NCI-H2081 (cell line): ENCODE measurements at places on chromosomes 13 and 19.

GRCh38 chr19:45528149-45528743 is 21.0 kb downstream of the VASP start:
- DNase-seq: no peak

GRCh38 chr19:32910874-32911273 is 41.3 kb upstream of the SLC7A9 start:
- DNase-seq: no peak

DNA sequence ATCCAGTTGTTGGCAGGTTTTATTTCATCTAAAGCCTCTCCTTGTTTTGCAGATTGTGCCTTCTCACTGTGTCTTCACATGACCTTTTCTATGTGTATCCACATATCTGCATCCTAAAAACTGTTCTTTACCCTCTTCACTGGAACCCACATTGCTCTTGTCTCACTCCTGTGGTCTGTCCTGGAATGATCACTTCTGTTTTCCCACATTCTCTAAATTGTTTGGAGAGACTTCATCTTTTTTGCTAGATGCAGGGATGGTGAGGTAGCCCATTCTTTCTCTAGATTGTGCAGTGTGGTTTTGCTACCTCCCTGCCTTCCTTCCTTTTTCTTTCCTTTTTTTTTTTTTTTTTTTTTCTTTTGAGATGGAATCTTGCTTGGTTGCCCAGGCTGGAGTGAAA is 608.6 kb upstream of the MIR17HG start:
- no peak for DNase-seq

- no peak for DNase-seq
Measured at GRCh38 chr19:13117176-13117771, 734 bp upstream of the TRMT1 start.

DNA sequence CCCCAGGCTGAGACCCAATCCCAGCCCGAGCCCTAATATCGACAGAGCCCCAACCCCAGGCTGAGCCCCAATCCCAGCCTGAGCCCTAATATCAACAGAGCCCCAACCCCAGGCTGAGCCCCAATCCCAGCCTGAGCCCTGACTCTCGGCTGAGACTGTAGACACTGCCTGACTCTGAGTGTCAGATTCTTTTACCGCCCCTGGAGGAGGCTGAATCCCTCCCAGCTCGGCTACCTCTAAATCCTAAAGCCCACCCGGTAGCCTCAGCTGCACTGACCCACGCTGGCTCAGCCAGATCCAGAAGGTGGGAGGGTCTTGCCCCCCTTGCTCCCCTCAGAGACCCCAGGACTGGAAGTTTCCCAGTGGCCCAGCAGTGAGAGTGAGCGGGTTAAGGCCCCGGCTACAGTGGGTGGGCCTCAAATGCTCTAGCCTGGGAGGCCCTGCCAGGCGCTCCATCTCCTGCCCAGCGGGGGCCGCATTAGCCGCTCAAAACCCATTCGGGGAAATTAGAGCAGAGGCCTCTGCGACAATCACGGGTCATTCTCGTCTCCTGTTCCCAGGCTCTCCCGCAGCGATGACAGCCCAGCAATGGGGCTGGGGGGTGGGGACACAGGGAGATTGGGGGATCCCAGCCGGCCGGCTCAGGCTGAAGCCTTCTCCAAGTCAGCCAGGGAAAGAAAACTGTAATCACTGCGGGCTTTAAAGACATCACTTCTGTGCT is 43.8 kb downstream of the ZNRF4 start:
- DNase-seq: peak; percentile 47

- DNase-seq: no peak
Measured at GRCh38 chr19:34067861-34068271, 104.4 kb upstream of the LSM14A start.

GRCh38 chr19:3698386-3698950 is 1.8 kb downstream of the PIP5K1C start:
- no peak for DNase-seq

DNA sequence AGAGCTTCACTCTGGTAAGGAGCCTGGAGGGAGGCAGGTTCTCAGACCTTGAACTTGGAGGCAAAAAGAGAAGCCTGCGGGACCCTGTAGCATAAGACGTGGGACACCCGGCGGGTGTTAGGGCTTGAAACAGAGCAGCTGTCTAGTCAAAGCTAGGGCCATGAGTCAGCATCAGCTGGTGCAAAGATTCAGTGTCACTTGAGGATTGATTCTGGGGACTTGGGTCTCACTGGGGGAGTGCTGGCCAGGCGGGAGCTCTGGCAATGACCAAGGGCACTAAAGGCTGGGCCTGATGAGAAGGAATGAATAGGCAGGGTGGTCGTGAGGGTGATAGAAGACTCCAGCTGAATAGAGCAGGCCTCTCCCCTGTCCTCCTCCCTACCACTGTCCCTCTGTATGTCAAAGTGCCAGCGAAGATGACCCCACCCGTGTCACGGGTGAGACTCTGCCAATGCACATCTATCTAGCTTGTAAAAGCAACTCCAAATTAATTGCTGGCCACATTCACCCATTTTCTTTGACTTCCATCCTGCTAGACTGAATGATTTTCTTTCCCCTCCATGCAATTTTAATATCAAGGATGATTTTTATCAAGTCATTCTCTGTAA is 97.1 kb downstream of the MBNL2 start:
- DNase-seq: no peak

DNA sequence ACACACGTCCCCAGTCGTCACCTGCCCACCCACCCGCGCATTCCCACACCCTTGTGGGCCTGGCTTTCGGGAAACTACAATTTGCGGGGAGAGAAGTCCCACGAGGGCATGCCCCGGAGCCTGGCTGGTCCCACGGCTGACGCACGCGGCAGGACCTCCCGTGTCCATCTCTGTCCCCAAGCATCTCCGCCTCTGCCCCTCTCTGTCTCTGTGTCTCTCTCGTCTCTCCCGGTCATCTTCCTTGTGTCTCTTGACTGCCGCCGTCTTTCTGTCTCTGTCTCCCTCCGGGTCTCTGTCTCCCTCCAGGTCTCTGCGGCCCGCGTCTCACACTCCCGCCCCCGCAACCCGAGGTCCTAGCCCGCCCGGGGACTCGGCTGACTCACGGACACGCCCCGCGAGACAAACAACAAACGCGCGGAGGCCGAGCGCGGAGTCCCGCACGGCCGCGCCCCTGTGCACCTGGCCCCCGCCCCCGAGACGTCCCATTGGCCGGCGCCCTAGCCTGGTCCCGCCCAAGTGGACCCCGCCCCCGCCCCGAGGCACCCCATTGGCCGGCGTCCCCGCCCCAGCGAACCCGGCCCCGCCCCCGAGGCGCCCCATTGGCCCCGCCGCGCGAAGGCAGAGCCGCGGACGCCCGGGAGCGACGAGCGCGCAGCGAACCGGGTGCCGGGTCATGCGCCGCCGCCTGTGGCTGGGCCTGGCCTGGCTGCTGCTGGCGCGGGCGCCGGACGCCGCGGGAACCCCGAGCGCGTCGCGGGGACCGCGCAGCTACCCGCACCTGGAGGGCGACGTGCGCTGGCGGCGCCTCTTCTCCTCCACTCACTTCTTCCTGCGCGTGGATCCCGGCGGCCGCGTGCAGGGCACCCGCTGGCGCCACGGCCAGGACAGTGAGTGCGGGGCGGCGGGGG is at the start of gene FGF22:
FGF22 (plus strand) TSS at position 627 of the 908 bp plus-strand sequence; CDS start at position 674, 47 bp downstream.
- DNase-seq: peak; percentile 71

DNA sequence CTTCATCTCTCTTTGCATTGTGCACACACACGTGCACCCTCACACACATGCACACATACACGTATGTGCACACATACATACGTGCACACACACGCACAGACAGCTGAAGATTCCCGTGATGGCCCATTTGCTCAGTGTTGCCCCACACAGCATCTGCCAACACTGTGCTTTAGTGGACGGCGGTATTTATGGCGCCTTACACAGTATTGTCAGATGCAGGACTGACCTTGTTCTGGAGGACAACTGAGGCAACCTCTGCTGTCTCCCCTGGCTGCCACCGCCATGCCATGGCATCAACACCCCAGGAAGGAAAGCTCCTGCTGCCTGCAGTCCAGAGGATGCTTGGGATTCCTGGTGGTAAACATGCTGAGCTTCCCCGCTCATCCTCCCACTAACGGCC is 316.4 kb downstream of the TEX29 start:
- DNase-seq: no peak

- DNase-seq: no peak
Measured at GRCh38 chr13:50226515-50227155, 211.4 kb downstream of the KCNRG start.

- no peak for DNase-seq
Measured at GRCh38 chr13:99489028-99489427, 12.2 kb upstream of the TM9SF2 start.

GRCh38 chr19:48511800-48512503 is at the start of gene LMTK3:
LMTK3 (minus strand) TSS chr19:48511835; CDS start chr19:48511576, 259 bp downstream.
- peak; percentile 78 for DNase-seq

DNA sequence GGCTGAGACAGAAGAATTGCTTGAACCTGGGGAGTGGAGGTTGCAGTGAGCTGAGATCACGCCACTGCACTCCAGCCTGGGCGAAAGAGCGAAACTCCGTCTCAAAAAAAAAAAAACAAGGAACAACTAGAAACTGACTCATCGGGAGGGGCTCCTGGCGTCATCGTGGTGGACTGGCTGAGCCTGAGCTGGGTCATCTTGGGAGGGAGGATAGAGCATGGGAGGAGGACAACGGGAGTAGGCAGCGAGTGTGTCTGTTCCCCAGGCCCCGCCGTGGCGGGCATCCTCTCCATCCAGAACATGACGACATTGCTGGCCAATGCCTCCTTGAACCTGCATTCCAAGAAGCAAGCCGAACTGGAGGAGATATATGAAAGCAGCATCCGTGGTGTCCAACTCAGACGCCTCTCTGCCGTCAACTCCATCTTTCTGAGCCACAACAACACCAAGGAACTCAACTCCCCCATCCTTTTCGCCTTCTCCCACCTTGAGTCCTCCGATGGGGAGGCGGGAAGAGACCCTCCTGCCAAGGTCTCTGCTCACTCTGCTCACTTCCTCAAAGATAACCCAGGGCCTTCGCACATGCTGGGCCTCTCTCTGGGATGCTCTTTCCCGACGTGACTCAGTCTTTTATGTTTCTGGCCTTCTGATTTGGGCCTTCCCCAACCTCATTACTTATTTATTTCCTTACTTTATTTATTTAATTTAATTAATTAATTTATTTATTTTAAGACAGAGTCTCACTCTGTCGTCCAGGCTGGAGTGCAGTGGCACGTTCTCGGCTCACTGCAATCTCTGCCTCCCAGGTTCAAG is 16.6 kb downstream of the DDX39A start:
- no peak for DNase-seq

DNA sequence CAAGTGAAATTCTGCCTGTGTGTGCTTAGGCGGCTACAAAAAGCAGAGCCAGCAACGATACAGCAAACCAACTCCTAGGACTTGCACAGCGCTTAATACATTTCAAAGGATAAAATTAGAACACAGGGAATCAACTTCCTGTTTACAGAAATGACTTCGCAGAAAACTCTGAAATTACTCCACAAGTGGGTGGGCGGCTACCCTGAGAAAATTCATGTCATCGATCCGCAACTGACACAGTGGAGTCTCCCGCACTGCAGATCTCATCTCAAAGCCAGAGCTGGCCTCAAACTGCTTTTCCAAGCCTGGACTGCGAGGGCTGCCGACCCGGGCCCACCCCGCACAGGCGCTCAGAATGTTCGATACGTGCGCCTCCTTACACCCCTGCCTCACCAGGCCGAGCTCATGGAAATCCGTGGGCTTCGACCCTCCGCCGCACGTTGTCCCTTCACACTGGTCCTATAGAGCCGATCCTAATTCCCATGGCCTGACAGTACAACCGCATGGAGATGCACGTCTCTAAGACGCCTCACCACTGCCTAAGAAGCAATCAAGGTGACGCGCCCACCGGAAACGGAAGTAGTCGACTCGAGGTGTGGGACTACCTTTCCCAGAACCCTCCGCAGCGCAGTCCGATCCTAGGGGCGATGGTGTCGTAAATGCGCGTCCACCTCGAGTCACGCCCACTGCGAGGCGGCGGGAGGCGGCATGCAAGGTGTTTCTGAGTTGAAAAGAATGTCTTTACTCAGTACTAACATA is at the start of gene ZNF229:
ZNF229 (minus strand) TSS at position 557 of the 759 bp plus-strand sequence. CDS start 5,625 bp downstream, outside the sequence.
- DNase-seq: peak; percentile 89

GRCh38 chr13:100347968-100348367 is 240.6 kb downstream of the GGACT start:
- peak; percentile 65 for DNase-seq

GRCh38 chr13:99959540-99960230 is 11.9 kb downstream of the ZIC5 start:
- no peak for DNase-seq

GRCh38 chr13:42356184-42356575 is 84.2 kb downstream of the AKAP11 start:
- DNase-seq: no peak

DNA sequence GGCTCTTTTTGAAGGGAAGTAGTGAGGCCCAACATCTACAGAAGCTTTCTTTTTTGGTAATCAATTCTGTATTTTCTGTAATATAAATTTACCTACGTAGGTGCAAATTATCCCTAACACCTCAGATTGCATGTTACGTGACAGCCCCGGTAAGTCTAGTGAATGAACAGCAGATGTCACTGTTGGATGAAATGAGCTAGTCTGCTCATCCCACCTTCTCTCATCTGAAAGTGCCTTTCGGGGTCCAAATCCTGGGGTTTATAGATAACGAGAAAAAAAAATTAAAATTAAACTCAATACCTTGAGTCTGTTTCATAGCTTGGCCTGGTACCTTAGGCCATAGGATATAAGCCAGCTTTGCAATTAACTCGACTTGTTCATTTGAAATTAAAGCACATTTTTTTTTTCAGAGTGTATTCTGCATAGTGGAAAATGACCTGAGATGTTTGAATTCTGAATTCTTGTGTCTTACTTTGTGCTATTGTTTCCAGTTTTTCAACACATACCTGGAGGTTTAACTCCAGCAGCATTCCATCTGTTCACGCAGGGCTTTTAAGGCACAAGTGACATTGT is 548.2 kb downstream of the GPC5 start:
- DNase-seq: peak; percentile 28

- DNase-seq: no peak
Measured at GRCh38 chr13:40231751-40232150, 434.7 kb downstream of the FOXO1 start.

DNA sequence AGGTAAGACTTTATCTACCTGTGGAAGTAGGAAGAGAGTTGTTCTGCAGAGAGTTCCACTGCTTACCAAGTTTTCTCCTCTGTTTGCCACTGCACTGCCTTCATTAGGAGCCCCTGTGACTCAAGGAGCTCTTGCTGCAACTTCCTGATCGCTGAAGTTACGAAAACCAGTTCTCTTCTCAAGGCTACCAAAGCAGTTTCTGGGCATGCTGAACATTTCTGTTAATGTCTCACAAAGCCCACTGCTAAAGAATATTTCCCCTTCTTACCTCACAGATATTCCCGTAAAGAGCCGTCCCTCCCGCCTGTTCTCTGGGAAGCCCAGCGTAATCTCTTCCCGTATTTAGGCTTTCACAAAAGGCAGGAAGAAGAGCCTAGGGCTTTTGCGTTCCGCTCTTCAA is 82.6 kb upstream of the OXGR1 start:
- no peak for DNase-seq
